ENCODE measurements at places on chromosomes 1 and 21. TPM values are rescaled to one million over a fixed set of nuclear protein-coding genes. Genes with fewer than 3 reads are reported as not detected.

Gene C1orf21
- total RNA-seq: 9.0 TPM

Gene CYP4X1
- total RNA-seq: 0.03 TPM

Gene GJA5
- total RNA-seq: not detected

Gene IVL
- 0.07 TPM for total RNA-seq

Gene CASQ2
- total RNA-seq: not detected

Gene FMOD
- total RNA-seq: 0.09 TPM

Gene PADI4
- total RNA-seq: not detected

Gene AK4
- total RNA-seq: 23.3 TPM

Gene PLA2G5
- total RNA-seq: not detected

Gene GNG4
- 19.4 TPM for total RNA-seq

Gene TBX19
- total RNA-seq: 0.86 TPM

Gene LRRC38
- total RNA-seq: not detected

Data from A549 treated with DMSO at 1 μM for 4 hours (cell line).